ENCODE measurements at places on chromosomes 1 and 21.

DNA sequence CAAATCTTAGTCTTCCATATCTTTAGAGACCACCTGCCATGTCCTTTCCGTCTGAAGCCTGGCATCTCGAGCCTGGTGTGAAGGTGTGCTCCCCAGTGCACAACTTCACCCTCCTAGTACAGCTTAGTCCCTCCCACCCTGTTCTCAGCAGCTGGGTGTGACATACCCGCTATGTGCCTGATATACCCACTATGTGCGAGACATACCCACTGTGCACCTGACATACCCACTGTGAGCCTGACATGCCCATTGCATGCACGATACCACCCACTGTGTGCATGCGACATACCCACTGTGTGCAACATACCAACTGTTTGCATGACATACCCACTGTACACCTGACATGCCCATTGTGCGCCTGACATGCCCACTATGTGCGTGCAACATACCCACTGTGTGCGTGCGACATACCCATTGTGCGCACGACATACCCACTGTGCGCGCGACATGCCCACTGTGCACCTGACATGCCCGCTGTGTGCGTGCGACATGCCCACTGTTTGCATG is 3.0 kb upstream of the RRP1 start:
- DNase-seq = no peak

GRCh38 chr1:55741516-55741915 is 526.4 kb upstream of the USP24 start:
- no peak for DNase-seq

DNA sequence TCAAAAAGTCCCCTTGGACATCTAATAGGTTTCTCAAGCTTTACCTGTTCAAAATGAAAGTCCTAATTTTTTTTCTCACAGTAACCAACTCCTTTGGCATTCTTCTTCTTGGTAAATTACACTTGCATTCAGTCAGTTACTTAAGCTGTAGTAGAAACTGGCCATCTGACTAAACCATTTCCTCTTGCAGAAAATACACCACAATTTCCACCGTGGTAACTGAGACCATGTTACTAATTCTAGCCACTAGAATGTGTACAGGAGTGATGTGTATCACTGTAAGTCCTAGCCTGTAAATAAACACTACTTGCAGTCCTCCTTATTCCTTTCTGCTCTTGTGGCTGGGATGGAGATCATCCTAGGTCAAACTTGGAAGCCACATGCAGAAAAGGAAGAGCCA is 965.4 kb upstream of the TMPRSS15 start:
- no peak for DNase-seq

DNA sequence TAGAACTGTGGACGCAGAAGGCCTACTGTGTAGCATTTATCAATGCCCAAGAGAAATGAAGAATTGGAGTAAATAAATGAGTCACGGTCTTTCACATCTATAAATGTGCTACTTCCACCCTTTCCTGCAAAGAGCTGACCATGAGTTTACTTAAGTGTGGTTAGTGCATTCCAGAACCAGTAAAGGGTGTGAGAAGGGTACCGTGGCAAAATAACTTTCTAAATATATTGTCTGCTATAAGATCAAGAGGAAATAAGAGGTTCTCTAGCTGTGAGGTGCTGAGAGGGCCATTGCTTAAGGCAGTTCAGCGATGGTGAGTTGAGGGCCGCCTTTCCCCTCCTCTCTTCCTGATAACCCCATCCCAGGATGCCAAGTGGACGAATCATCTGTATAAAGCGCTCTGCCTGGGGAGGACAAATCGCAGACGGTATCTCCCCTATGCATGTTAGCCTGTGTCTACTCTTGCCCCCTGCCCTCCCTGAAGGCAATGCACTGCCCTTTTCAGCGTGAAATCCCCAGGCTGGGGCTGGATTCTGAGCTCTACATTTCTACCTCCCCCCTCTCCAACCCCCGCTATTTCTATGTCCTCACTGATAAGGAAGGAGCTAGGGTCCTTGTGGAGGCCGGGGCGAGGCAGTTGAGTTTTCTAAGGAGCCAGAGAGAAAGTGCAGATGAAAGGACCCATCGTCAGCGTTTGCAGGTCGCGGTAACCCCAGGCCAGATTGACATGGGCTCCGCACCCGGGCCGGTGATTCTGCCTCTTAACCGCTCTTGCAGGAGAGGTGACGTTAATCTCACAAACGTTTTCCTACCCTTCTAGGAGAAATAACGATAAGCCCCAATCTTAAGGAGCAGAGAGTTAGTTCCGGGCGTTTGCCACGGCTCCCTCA is 1.5 kb upstream of the NCAM2 start:
- no peak for DNase-seq

- DNase-seq = no peak
Measured at GRCh38 chr1:41366455-41367287, 5.4 kb downstream of the FOXO6 start.

DNA sequence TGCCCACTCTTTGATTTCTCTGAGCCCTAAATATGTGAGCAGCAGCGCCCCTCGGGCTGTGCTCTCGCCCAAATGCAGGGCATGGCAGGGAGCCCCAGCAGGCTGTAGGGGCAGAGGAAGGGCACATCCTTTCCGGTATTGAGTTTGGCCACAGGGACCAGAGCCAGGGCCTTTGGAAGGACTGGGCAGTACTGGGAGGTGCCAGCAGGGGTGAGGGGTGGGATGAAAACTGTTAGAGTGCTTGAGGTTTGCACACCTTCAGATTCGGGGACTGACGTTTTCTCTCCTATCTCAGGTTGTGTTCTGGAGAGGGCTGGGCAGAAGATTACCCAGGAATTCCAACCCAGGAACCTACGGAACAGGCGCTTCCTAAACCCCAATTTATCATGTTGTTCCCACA is 2.2 kb upstream of the ATP1A2 start:
- no peak for DNase-seq

DNA sequence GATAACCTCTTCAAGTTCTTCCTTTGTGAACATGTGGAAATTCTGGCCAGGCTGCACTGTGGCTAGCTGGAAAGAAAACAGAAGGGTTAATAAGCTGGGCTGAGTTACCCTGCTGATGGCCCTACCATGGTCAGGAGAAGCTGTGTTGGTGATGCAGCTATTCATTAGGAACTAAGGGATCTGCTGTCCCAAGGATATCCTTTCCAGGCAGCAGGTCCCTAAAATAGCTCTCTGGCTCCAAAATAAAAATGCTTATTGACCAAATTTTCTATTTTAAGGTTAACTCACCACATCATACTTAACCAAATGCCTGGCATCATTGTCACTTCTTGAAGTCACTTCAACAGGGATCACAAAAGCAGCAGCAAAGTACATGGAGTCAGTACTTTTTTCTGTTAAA is 4.3 kb upstream of the SORT1 start:
- DNase-seq = no peak

DNA sequence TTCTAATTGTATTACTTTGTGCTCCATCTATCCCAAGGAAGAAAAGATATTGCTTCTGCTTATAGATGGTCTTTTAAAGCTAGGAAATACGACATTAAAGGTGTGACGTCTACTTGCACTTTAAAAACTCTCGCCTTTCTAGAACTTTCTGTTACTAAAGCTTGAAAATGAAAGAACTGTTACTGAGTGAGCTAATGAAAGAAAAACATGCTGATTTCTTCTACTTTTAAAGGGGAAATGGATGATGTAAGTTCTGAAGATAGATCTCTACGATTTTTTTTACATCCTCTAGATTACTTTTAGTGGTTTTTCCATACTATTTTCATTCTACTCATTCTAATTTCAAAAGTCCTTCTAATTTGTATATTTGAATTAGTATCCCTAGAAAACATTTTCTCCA is 387.5 kb downstream of the USP25 start:
- no peak for DNase-seq

- no peak for DNase-seq
Measured at GRCh38 chr21:27286760-27287159, 319.9 kb upstream of the ADAMTS5 start.

- DNase-seq = no peak
Measured at GRCh38 chr1:57489358-57490036, 65.6 kb upstream of the DAB1 start.

DNA sequence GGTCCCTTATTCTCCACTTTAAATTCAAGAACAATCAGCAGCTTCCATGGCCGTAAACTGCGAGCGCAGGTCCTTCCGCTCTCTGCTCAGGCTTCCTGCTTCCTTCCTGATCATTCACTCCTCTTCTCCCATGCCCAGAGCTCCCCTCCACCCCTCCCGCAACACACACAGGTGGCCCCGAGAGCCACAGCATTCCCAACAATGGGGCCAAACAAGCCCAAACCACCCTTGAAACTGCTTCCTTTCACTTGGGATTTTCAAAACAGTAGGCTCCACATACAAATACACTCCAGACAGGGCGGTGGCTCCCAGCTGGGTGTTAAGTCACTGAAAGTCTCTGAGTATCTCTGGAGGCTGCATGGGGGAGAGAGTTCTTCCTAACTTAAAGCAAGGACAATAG is 11.4 kb downstream of the FAM89A start:
- DNase-seq = no peak

GRCh38 chr1:169148472-169149252 is 42.2 kb downstream of the ATP1B1 start:
- no peak for DNase-seq

GRCh38 chr1:208247696-208248095 is 3.5 kb upstream of the PLXNA2 start:
- DNase-seq = no peak

DNA sequence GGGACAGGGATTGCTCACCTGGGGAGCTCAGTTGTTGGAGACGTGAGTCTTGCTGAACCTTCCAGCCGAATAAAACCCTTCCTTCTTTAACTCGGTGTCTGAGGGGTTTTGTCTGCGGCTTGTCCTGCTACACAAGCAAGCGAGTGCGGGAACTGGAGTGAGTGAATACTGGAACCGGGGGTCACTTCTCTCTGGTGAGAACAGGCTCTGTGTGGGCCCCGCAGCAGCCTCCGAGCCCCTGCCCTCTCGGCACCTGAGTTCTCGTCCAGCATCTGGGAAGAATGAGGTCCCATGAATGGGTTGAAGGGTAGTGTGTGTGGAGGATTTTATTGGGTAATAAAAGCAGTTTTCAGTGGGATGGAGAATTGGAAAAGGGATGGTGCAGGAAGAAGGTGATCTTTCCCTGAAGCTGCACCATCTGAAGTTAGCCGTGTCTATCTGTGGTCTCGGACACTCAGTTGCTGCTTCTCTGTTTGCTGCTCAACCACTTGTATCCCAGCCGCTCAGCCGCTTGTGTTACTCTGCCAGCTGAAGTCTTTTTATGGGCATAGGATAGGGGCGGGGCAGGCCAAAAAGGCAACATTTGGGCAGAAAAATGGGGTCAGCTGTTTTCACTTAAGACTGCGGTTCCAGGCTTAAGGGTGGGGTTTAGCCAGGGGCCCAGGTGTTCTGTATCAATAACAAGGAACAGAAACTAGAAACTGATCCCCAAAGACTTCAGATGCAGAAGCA is 450.6 kb upstream of the CAMK1G start:
- no peak for DNase-seq

DNA sequence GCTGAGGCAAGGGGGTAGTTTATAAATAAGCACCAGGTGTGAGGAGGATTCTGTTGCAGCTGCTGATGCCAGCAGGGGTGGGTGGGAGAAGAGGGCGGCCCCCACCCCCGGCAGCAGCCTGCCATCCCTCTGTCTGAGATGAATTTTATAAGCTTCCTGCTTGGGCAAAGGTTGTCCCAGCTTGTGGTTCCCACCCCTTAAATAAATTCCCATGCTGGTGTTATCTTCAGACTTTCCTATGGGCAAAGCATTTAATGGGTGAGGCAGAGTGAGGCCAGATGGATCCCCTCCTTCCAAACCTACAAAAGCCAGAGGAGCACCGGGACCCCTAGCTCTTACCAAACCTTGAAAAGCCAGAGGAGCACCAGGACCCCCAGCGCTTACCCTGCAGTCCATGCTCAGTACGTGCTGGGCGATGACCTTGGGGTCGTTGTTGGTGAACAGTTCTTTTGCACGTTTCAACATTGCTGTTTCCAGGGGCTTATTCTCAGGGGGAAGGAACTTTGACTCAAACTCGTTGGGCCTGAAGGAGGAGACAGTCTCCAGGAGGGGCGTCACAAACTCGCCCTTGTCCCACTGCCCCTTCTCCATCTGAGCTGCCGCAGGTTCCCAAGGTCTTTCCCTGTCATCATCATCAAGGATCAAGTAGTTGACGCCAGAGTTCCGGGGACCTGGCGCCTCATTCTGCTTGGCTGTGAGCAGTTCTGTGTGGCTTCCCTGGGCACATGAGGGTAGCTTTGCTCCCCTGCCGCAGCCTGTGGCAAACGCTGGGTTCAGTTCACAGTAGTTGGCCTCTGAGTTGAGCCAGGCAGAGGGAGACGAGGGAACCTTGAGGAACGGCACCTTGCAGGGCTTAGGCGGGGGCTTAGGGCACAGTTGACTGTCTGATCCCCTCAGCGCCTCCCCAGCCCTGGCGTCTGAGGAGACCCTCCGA is 99.5 kb downstream of the BCAR3 start:
- no peak for DNase-seq

DNA sequence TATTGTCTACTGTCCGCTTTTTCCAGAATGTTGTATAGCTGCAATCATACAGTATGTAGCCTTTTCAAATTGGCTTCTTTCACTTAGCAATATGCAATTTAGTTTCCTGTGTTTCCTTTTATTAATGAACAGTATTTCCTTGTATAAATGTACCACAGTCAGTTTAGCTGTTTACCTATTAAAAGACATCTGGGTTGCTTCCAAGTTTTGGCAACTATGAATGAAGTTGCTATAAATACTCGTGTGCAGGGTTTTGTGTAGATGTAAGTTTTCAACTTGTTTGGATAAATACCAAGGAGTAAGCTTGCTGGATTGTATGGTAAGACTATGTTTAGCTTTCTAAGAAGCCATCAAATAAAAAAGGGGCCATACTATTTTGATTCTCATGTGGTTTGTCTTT is 24.4 kb upstream of the KCNJ6 start:
- no peak for DNase-seq

GRCh38 chr1:174975764-174976163 is 24.0 kb upstream of the CACYBP start:
- no peak for DNase-seq

DNA sequence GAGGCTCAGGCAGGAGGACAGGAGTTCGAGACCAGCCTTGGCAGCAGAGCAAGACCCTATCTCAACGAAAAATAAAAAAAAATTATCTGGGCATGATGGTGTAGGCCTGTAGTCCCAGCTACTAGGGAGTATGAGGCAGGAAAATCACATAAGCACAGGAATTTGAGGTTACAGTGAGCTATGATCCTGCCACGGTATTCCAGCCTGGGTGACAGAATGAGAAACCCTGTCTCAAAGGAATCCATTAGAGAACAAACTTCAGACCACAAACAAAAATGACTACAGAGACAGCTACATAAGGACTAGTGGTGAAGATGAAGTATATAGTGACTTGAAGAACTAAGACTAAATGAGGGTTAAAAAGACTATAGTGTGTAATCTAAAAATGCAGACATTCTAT is 233.1 kb downstream of the RERE start:
- no peak for DNase-seq
